Activated CD4-positive, alpha-beta T cell treated with anti-CD3 and anti-CD28 coated beads, Interleukin-2, amount 10 ng/mL, durations not matched to agents 7 days and 5 days (primary cell): ENCODE measurements at places on chromosomes 2 and 18. TPM values are rescaled to one million over a fixed set of nuclear protein-coding genes. Genes with fewer than 3 reads are reported as not detected.

GRCh38 chr2:218216674-218217359 lies at the start of gene ARPC2:
Gene ARPC2, plus strand, starts transcription at chr2:218217189. Its CDS starts 282 bp downstream, at chr2:218217471.
- peaks cover 47% of the 10 kb centered on the region for H3K36me3 ChIP-seq
- H3K27me3 ChIP-seq = peaks cover 2% of the 10 kb centered on the region
- peaks cover 45% of the 10 kb centered on the region for H3K4me1 ChIP-seq
- H3K27ac ChIP-seq = peak within 1 kb of the TSS; percentile 94

GDF7 gene
- total RNA-seq = not detected

DNA sequence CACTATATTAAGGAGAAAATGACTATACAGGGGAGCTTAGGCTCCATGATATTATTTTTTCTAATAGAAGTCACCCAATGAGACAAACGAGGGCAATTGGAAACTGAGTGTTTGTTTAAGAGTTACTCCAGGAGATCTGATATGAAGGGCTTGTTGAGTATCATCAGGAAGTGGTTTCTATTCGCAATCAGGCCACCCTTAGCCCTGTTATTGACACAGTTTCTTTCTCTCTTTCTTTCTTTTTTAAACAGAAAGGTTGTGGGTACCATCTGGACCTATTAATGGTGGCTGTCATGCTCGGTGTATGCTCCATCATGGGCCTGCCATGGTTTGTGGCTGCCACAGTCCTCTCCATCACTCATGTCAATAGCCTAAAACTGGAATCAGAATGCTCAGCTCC lies 117.3 kb downstream of the DPP4 start:
- DNase-seq = peak; percentile 28
- H3K27me3 ChIP-seq = no peaks in the 10 kb centered on the region
- H3K4me1 ChIP-seq = peaks cover 63% of the 10 kb centered on the region
- peak overlapping the region; percentile 35 for H3K4me3 ChIP-seq
- peaks cover 39% of the 10 kb centered on the region for H3K36me3 ChIP-seq

GRCh38 chr2:173612354-173612753 lies 257.7 kb downstream of the CDCA7 start:
- no peak overlapping the region for H3K4me3 ChIP-seq
- H3K27ac ChIP-seq = no peak overlapping the region
- H3K4me1 ChIP-seq = no peaks in the 10 kb centered on the region
- no peaks in the 10 kb centered on the region for H3K36me3 ChIP-seq
- DNase-seq = no peak

GRCh38 chr2:231199219-231199618 lies 788 bp downstream of the ARMC9 start:
- peaks cover 21% of the 10 kb centered on the region for H3K27me3 ChIP-seq
- no peaks in the 10 kb centered on the region for H3K36me3 ChIP-seq
- no peak for DNase-seq

- H3K27ac ChIP-seq = no peak overlapping the region
- peaks cover 18% of the 10 kb centered on the region for H3K36me3 ChIP-seq
- no peak for DNase-seq
- no peaks in the 10 kb centered on the region for H3K27me3 ChIP-seq
- H3K4me1 ChIP-seq = peaks cover 8% of the 10 kb centered on the region
- H3K4me3 ChIP-seq = no peak overlapping the region
Measured at GRCh38 chr2:181264001-181264400, 193.2 kb upstream of the ITGA4 start.

GRCh38 chr2:113225263-113226259 lies 51.8 kb downstream of the PSD4 start:
- H3K27ac ChIP-seq = no peak overlapping the region
- peaks cover 4% of the 10 kb centered on the region for H3K27me3 ChIP-seq
- no peak overlapping the region for H3K4me3 ChIP-seq

IL36G gene
- not detected for total RNA-seq

DNA sequence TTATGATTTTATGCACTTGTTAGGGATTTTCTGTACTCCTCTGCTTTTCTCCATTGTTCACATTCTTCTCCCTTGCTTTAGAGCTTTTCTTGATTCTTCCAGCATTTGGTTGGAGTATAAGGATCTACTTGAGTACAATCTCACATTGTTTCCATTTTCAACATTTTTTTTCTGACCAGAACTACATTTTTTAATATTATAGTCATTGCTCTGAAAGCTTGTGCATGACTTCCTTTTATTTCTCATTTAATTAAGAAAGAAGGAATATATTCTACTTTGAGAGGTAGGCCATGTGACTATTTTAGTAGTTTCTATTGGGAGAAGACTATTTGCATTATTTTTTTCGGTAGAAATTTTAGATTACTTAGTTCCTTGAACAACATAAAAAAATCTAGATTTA lies 200.4 kb downstream of the TMEM247 start:
- H3K4me3 ChIP-seq = no peak overlapping the region
- H3K4me1 ChIP-seq = no peaks in the 10 kb centered on the region
- no peak for DNase-seq
- peaks cover 32% of the 10 kb centered on the region for H3K27me3 ChIP-seq
- no peaks in the 10 kb centered on the region for H3K36me3 ChIP-seq

- peaks cover 10% of the 10 kb centered on the region for H3K36me3 ChIP-seq
- no peak overlapping the region for H3K4me3 ChIP-seq
- no peak for DNase-seq
- H3K4me1 ChIP-seq = peaks cover 1% of the 10 kb centered on the region
- H3K27me3 ChIP-seq = no peaks in the 10 kb centered on the region
Measured at GRCh38 chr2:15220603-15221002, 340.5 kb downstream of the NBAS start.

DNA sequence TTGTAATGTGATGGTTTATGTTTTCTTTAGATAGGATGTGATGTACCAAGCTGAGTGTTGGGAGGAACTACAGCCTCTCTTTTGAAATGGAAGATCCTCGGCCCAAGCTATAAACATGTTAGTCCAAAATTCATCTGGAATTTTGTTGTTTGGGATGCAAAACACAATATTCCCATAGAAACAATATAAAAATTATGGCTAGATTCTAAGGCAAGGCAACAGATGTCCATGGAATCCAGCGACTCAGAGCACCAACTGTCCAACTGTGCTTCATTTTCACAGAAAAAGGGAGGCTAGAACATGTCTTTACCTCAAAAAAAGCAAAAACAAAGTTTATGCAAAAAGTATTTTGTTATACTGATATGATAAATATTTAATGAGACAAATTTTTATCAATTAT lies 52.4 kb upstream of the ATP8B1 start:
- peaks cover 11% of the 10 kb centered on the region for H3K27me3 ChIP-seq
- no peak overlapping the region for H3K27ac ChIP-seq
- no peaks in the 10 kb centered on the region for H3K36me3 ChIP-seq
- DNase-seq = no peak
- no peaks in the 10 kb centered on the region for H3K4me1 ChIP-seq

GALNT13 gene
- total RNA-seq = not detected

LAMA1 gene
- not detected for total RNA-seq

DNA sequence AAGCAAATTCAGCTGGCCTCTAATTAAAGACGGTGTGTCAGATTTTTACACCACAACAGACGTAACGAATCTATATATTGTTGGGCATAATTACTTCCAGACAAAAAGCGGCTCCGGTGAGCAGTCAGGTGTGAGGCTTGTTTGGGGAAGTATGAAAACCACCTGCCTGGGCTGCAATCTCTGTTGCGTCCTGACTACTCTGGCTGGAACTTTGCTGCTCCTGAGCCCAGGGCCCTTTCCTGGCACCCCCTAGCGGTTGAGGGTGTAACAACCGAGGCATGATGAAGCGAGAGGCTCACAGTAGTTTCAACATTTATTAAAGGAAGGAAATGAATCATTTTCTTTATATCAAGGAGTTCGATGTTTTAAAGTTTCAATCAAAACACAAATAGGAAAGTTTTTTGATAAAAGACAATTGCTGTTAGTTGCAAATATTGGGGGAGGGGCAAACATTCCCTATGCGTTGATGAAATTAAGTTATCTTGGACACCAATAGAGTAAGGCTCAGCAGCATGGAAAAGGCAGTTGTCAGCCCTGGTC lies 10.6 kb upstream of the ITGB6 start:
- peak; percentile 75 for DNase-seq
- peaks cover 14% of the 10 kb centered on the region for H3K27me3 ChIP-seq
- no peak overlapping the region for H3K27ac ChIP-seq
- peaks cover 24% of the 10 kb centered on the region for H3K4me1 ChIP-seq
- H3K4me3 ChIP-seq = no peak overlapping the region
- no peaks in the 10 kb centered on the region for H3K36me3 ChIP-seq

DNA sequence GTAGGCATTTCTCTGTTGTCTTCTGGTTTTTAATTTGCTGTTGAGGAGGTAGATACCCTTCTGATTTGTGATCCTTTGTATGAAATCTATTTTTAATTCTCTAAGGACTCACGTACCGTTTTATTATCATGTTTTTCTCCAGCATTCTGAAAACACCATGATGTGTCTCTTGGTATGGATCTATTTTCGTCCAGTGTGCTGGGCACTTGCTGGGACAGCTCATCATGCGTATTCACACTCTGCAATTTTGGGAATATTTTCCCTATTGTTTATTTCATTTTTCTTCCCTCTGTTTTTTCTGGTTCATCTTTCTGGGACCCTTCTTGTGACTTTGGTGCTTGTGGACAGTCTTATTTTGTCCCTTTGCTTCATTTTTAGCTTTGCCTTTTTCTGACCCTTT lies 21.9 kb downstream of the RPIA start:
- no peak for DNase-seq
- no peak overlapping the region for H3K4me3 ChIP-seq
- peak overlapping the region; percentile 15 for H3K27ac ChIP-seq
- H3K4me1 ChIP-seq = no peaks in the 10 kb centered on the region

GRCh38 chr2:215553946-215554345 lies 118.1 kb upstream of the FN1 start:
- no peak overlapping the region for H3K27ac ChIP-seq
- DNase-seq = no peak
- H3K4me3 ChIP-seq = no peak overlapping the region

ATP8B1 gene
- total RNA-seq = not detected

- H3K4me3 ChIP-seq = no peak overlapping the region
- DNase-seq = no peak
- H3K4me1 ChIP-seq = peaks cover 9% of the 10 kb centered on the region
- no peak overlapping the region for H3K27ac ChIP-seq
Measured at GRCh38 chr2:170141865-170142264, 36.1 kb upstream of the MYO3B start.

DNA sequence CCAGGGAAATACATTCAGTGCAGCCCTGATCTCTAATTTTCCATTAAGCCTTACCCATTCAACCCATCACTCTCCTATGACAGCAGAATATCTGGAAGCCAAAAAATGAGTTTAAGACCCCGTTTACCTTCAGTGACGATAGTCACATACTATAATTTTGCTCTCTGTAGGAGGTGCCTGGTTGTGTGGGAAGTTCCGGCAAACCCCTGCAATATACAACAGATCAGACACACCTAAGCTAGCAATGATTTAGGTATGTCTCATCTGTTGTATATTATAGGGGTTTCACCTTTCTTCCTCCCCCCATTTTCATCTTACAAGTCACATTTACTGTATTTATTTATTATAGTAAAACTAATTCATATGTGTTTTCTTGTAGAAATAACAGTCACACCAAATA lies 101.7 kb downstream of the DOCK10 start:
- H3K4me1 ChIP-seq = peaks cover 81% of the 10 kb centered on the region
- no peaks in the 10 kb centered on the region for H3K27me3 ChIP-seq
- H3K27ac ChIP-seq = no peak overlapping the region
- no peak overlapping the region for H3K4me3 ChIP-seq
- no peak for DNase-seq
- peaks cover 59% of the 10 kb centered on the region for H3K36me3 ChIP-seq
